ENCODE measurements at places on chromosomes 2 and 18.

GRCh38 chr2:98446850-98447249 lies 2.2 kb downstream of the INPP4A start:
- DNase-seq = no peak

DNA sequence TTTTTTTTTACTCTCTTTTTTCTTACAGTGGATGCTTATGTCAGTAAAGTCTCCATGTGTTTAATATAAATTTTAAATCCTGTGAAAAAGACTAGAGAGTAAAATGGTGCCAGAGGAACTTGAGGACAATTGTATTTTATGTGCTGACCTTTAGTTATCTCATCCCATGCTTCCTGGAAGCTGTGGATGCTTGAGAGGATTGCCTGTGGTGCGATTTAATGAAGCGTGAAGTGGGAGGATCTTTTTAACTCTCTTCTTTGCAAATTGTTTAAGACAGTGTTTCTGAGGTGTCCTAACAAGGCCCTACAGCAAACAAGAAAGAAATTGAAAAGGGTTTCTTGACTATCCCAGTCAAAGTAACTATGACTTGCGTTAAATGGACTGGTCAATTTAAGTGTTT lies 84.2 kb downstream of the DTNA start:
- no peak for DNase-seq

- no peak for DNase-seq
Measured at GRCh38 chr2:177852389-177852788, 220.2 kb downstream of the PDE11A start.

DNA sequence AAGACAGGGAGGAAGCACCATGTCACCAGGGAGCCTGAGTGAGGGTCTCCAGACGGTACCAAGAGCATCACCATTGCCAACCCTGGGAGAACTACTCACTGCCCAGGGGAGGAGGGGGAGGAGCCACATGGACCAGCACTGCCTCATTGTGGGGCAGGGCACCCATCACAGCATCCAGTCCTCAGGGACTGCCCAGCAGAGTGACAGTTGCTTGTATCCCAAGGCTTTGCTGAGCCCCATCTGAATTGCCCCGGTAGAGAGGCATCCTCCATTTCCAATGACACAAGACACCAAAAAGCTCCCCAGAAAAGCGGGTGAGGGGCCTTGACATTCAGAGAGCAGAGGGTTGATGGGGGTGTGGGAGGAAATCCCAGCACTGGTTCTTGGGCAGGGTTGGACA lies 6.8 kb upstream of the CIB4 start:
- no peak for DNase-seq

GRCh38 chr2:145807968-145808367 lies 1288.0 kb upstream of the ZEB2 start:
- DNase-seq = no peak

DNA sequence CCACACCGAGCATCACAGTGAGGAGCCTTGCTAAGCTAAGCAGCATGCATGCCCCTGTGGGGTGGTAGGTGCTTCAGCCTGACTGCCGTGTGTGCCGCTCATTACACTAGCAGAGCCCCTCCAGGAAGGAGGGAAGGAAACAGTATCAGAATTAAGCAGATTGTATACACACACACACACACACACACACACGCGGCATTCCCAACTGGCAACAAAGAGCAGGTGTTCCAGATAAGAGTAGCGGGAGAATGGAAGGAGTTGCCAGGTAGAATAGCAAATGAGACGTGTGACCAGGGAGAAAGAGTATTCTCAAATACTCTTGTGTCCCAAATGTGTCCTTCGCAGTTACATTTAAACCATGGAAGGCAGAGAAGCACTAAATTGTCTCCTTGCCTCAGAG lies 47.6 kb upstream of the TTC39C start:
- DNase-seq = no peak

DNA sequence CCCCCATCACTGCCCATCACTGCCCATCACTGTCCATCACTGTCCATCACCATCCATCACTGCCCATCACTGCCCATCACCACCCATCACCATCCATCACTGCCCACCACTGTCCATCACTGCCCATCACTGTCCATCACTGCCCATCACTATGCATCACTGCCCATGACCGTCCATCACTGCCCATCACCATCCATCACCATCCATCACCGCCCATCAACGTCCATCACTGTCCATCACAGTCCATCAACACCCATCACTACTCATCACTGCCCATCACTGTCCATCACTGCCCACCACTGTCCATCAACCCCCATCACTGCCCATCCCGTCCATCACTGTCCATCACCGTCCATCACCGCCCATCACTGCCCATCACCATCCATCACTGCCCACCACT lies 57.8 kb upstream of the OTOS start:
- DNase-seq = no peak

GRCh38 chr2:116452651-116453050 lies 1361.8 kb upstream of the DDX18 start:
- no peak for DNase-seq

GRCh38 chr2:189685540-189686229 lies 11.2 kb downstream of the ANKAR start:
- no peak for DNase-seq

DNA sequence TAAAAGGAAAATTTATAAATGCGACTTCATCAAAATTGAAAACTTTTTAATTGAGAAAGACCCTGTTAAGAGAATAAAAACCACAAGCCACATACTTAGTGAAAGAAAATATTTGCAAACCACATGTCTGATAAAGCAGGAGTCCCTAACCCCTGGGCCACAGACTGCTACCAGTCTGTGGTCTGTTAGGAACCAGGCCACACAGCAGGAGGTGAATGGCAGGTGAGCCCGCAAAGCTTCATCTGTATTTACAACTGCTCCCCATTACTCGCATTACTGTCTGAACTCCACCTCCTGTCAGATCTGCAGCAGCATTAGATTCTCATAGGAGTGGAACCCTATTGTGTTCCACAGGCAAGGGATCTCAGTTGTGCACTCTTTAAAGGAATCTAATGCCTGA lies 95.5 kb upstream of the CRACDL start:
- no peak for DNase-seq

- DNase-seq = no peak
Measured at GRCh38 chr2:141041281-141041680, 1089.5 kb downstream of the LRP1B start.

DNA sequence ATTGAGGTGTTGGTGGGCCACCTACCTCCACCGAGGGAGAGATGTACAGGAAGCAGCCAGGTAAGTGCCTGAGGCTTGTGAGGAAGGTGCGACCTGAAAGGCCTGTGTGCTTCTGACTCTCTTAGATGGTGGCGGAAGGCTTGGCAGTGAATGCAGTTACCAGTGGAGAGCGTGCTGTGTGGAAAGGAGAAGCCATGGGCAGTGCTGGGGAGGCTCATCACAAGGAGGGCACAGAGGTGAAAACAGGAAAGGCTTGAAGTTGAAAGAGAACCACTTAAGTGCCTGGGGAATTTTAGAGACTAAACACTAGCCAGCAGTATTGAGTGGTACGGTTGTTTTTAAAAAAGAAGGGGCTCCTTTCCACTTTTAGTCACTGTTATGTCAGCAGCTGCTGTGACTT lies 130.9 kb downstream of the ZNF407 start:
- DNase-seq = no peak

DNA sequence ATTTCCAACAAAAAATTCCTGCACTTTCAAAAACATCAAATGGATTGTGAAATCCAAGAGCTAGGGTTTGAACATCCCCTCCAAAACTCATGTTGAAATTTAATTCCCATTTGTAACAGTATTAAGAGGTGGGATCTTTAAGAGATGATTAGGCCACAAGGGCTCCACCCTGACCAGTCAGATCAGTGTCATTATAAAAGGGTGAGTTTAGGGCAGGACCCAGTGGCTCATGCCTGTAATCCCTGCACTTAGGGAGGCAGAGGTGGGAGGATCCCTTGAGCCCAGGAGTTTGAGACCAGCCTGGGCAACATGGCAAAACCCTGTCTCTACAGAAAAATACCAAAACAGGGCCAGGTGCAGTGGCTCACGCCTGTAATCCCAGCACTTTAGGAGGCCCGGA lies 8.9 kb downstream of the GTF3C2 start:
- no peak for DNase-seq

DNA sequence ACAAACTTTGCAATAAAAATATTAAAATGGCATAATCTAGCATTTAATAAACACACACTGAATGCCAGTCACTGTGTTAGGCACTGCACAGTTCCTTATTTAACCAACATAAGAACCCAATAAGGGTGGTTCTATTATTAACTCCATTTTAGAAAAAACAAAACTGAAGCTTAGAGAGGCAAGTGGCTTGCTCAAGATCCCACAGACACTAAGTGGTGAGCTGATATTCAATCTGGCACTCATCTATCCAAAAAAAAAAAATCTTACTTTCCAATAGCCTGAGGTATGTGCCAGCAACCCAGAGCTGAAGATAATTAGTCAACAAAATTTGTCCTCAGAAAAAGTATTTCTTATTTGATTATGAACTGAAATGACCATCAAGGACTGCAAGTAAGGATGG lies 799 bp downstream of the CYTIP start:
- no peak for DNase-seq

DNA sequence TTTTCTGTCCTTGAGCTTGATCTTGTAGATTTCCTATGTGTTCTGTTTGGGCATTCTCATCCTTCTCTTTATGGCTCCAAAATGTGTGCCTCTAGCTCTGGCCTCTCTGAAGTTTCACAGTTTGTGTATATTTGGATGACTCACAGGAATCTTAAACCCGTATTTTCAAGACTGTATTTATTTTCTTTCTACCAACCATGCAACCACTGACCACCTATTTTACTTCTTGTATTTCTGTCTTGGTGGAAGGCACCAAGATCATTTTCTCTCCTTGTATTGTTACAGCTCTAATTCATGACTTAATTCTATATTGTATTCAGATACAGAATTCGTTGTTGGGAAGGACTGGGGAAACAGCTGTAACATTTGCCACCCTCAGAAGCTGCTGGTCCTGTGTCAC lies 39.5 kb downstream of the ACSL3 start:
- no peak for DNase-seq

DNA sequence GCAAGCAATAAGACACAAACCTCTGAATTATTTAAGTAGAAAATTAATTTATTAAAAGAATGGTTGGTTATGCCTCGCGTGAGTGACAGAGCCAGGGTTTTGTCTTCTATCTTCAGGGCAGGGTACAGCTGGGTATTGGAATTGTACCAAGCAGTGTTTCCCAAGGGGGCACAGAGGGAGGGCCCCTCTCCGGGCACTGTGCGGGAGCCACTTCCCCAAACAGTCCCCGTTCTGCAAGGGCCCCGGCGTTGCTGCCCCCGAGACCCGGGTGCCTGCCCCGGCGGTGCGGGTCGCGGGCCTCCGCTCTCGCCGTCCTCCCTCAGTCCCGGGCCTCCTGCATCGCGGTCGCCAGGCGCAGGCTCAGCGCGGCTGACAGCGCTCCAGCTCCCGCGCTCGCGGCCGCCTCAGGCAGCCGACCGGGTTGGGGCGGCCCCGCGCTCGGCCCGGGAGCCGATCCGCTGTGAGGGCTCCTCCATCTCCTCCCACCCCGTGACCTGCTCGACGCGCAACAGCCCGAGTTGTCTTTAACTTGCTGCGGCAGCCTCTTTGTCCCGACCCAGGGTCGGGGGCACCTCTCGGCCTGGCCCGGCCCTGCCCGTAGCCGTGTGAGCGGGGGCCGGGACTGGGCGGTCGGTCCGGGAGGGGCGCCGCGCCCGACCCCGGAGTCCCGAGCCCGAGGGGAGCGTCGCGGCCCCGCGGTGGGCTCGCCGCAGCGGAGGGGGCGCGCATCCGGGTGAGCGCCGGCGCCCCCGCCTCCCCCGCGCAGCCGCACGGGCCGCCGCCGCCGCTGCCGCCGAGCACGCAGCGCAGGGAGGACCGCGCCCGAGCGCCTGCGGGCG lies 620 bp upstream of the GALNT1 start:
- DNase-seq = peak; percentile 45

DNA sequence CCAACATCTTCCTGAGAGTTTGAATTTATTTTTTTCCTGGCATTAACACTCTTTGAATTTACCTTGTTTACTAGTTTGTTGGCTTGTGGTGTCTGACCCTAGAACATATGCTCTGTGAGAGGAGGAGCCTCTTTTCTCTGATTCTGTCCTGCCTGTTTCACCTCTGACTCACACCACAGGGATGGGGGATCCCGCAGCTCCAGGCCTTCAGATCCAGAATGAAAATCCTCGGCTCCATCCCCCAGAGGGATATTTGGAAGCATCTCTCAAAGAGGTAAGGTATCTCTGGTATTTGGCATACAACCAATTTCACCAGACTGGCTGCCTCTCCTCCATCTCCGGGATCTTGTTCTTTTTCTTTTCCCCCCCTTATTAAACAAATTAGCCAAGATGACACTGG lies 104.7 kb downstream of the GPR39 start:
- no peak for DNase-seq

GRCh38 chr2:162746310-162746709 lies 92.3 kb downstream of the KCNH7 start:
- DNase-seq = no peak

GRCh38 chr2:155830817-155831579 lies 501.5 kb downstream of the NR4A2 start:
- DNase-seq = no peak

- no peak for DNase-seq
Measured at GRCh38 chr2:120884472-120885290, 149.0 kb downstream of the GLI2 start.

DNA sequence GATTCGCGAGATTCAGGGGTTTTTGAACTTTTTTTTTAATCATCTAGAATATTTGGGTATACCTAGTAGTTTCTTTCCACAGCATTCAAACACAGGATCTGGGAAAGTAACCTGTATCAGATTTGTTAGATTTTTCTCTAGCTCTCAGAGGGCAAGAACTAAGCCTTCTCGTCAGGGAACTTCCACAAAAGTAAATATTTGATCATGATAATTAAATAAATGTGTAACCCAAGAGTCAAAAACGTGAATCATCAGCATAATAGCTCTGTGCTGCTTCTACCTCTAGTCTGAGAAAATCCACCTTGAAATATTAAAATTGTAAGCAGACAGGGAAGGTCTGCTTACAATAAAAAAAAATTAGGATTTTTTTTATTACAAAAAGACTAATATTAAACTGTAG lies 225.7 kb upstream of the SPOPL start:
- DNase-seq = no peak

DNA sequence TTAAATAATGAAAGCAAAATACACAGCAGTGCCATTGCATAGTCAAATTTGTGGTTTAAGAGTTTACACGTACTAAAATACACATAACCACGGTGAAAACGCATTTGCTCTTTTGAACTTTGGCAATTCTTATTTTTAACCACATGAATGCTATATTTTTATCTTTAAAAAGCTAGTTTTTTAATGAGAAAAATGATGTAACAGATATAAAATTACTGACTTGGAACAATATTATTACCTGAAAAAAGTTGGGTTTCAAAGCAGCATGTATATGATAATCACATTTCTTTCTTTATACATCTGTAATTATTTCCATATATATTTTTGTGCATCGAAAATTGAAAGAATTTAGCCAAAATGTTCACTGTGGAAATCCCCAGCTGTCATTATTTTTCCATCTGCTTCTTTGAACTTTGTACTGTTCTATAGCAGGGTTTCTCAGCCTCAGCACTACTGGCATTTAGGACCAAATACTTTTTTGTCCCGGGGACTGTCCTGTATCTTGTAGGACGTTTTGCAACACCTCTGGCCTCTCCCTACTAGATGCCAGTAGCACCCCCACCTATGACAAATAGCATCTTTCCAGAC lies 75.9 kb upstream of the CAB39 start:
- no peak for DNase-seq

GRCh38 chr2:225065882-225066281 lies 23.6 kb upstream of the DOCK10 start:
- no peak for DNase-seq
